ENCODE measurements at places on chromosomes 1 and 21.

DNA sequence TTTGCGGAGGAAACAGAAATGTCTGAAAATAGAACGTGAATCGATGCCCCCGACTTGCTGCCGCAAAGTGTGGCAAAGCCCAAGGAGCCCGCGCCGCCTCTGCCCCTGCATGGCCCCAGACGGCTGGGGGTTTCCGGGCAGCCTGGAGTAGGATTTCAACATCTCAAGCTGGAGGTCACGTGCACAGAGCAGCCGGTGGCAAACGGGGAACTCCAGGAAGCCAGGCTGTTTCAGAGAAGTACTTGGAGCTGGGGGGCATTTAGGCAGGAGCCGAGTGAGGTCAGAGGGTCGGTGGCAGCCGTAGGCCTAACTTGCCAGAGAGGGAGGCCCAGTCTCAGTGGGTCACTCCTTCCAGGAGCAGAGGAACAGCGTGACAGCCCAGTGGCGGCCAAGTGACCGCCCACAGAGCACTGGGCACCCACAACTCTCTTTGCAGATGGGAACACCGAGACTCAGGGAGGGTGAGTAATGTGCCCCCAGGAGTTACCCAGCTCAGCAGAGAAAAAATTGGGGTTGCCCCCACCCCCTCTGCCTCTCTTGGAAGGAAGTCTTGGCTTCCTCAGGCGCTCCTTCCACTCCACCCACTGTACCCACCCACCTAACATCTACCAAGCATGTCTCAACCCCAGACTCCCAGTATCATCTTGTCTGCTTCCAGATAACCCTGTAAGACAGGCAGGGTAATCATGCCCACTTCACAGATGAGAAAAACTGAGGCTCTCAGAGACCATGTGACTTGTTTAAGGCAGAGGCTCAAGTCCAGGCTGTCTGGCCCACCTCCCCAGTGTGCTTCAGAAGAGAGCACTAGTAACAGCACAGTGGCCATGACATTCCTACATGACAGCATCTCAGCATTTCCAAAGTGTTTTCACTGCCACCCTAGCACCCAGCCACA lies 179.4 kb downstream of the HIVEP3 start:
- no peak for DNase-seq

DNA sequence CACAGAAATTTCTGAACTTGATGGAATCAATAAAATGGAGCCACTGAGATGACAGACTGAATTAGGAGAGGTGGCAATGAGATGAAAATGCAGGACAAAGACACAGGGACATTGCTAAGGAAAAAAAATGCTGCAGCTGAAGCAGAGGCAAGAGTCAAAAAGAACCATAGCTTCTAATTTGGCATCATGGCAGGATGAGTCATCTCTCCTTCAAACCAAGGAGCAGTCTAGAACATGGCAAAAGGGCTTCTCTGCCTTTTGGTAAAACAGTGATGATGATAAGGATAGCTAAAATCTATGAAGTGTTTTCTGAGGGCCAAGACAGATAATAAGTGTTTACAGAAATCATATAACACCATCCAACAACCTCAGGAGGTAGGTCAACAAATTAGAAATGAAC lies 16.8 kb downstream of the SLC19A2 start:
- DNase-seq = no peak

- DNase-seq = no peak
These were observed 568 bp downstream of the TRIM45 start for GRCh38 chr1:117120774-117121588.

- DNase-seq = no peak
These were observed 4.7 kb downstream of the CELSR2 start for GRCh38 chr1:109253803-109254620.

- no peak for DNase-seq
These were observed 30.5 kb downstream of the HEYL start for GRCh38 chr1:39608921-39609320.

DNA sequence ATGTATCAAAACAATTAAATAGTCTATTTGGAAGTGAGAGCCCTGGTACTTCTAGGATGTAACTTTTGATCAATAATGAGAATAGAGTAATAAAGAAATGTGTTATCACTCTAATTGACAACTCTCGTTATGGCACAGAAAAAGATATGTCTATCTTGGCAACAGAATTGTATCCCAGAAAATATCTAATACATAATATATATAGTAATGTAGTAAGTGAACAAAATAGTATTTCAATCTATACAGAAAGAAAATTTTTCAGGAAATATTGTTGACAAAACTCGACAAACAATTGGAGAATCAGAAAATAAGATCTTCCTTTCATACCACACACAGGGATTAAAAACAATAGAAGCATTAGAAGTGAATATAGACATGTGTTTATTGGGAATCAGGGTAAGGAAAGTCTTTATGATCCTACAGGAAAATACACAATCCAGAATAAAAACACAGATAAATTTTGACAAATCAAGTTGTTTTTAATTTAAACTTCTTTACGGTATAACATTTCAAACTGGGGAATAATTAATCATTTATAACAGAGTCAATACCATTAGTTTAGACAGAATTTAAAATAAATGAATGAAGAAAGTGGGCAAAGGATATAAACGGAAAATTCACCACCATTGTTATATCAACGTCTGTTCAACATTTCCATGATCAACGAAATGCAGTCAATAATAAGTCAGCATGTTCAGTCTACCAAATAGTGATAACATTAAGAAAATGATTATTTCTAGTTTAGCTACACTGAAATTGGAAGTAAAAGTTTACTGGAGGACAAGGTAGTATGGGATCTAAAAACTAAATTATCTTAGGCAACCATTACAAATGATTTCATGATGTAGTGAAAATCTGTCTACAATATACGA lies 1526.5 kb upstream of the TPTE start:
- DNase-seq = peak; percentile 73

GRCh38 chr1:7567376-7567775 lies 203.7 kb upstream of the VAMP3 start:
- no peak for DNase-seq

GRCh38 chr1:3632298-3632697 lies 7.5 kb downstream of the TPRG1L start:
- DNase-seq = no peak

- DNase-seq = no peak
These were observed 35.3 kb upstream of the NEK2 start for GRCh38 chr1:211710566-211711314.

DNA sequence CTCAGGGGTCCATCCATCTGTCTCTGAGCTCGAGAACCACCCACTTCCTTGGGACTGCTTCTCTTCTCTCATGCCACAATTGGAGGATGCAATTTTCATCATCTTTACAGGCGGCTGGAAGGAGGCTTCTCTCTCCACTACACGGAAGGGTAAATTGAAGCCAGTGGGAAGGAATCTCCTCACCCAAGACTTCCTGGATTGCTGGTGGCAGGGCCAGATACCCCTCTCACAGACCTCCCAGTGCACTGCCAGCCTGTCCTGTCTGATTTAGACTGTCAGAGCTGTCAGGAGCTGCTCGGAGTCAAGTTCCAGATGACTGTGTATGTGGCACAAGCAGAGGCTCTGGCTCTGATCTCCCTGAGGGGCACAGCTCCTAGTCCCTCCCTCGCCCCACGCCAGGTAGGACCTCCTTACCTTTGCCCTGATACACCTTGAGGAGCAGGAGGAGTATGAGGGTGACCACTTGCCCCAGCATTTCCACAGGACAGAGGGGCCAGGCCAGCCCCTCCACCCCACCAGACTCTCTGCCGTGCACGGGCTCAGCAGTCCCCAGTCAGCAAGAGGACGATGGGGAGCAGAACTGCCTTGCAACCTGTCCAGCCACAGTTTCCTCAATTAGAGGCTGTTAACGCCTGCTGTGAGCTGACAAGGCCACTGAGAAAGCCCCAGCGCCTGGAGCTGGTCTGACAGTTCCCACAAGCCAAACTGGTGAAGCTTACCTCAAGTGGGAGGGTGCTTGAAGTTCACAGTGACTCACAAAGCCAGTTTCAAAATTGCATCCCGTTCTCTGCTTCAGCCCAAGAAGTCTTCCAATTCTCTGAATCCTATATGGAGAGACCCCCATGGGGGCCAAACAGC lies at the start of gene CD244:
TSS of gene CD244 (minus strand) at position 685 of the 858 bp plus-strand sequence. CDS start at position 475, 210 bp downstream.
- DNase-seq = no peak

- DNase-seq = no peak
These were observed 42.2 kb upstream of the C1orf105 start for GRCh38 chr1:172378109-172378760.

GRCh38 chr21:33133892-33134291 lies 64.0 kb downstream of the OLIG1 start:
- DNase-seq = no peak

DNA sequence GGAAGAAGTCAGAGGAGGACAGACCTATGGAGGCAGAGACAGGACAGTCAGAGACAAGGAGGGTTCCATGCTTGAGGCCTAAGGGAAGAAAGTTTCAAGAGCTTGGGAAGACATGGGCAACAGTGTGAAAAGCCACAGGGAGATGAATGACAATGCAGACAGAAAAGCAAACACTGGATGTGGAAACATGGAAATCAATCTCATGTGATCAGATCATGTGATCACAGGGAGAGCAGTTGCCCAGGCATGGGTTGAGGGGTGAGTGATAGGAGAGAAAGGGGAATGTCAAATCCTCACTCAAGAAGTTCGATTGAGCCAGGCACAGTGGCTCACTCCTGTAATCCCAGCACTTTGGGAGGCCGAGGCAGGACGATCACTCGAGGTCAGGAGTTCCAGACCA lies 17.2 kb downstream of the PTAFR start:
- no peak for DNase-seq

GRCh38 chr1:90605070-90605469 lies 112.0 kb downstream of the BARHL2 start:
- DNase-seq = no peak

DNA sequence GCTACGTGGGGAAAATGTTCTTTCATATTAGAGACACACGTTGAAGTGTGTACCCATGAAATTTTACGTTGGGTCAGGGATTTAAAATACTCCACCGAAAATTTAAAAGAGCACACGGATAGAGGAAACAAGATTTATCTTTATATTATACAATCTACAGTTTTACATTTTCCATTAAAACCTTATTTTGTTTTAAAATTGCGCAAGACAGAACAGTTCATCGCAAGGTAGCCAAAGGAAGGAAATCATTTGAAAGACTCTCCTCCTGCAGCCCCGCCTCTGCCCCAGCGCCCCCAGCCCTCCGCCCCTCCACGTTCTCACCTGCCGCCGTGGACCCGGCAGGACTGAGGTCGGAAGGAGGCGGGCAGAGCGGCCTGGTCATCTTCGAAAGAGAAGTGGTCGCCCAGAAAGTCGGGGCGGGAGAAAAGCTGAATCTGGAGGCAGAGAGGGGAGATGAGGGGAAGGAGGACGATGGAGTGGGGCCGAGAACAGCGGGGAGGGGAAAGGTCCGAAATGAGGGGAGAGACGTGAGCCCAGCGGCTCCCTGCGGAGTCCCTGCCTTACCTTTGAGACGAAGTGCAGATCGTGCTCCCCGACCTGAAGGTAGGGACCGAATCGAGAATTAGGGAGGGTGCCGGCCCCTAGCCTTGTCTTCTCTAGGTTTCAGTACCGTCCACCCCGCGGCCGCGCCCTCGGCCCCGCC lies 18.0 kb downstream of the CRYBG2 start:
- DNase-seq = no peak

DNA sequence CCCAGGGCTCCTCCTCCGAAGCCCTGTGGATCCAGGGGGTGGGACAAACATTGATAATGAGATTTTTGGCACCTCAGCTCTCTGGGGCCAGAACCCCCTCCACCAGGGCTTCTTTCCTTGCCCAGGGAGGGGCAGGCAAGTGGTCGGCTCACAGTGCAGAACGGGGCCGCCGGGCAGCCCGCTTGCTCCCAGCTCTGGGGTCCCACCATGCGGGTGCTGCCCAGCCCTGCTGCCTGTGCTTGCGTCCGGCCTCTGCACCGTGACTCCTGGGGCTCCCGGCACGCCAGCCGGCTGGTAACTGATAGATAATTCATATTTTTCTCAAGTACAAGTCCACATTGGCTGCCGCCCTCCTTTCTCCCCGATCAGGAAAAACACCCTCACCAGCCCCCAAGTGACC lies 42.0 kb upstream of the CCDC27 start:
- DNase-seq = no peak

GRCh38 chr1:3577300-3577699 lies 34.0 kb downstream of the MEGF6 start:
- no peak for DNase-seq

- DNase-seq = no peak
These were observed 8.6 kb downstream of the AIM2 start for GRCh38 chr1:159067699-159068621.

DNA sequence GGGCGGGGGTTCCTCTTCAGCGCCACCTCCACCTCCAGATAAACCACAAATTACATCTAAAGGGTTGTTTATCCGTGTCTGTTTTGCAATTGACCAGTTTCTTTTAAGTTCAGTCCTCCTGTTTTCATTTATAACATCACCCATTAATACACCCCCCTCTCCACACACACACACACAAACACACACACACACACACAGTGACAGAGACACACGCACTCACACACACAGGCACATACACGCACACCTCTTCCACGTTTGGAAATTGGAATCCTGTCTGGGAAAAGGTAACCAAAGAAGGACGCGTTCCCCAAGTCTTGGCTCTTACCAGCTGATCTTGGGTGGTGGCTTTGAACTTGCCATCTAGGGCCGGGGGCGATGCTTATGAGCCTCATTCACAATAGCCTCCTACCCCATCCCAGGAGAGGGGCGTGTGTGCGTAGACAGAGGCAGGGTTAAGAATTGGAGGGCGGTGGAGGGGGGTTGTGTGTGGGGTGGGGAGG lies 442 bp upstream of the CSMD2 start:
- no peak for DNase-seq

GRCh38 chr1:1290238-1290731 lies 10.0 kb downstream of the SCNN1D start:
- no peak for DNase-seq

DNA sequence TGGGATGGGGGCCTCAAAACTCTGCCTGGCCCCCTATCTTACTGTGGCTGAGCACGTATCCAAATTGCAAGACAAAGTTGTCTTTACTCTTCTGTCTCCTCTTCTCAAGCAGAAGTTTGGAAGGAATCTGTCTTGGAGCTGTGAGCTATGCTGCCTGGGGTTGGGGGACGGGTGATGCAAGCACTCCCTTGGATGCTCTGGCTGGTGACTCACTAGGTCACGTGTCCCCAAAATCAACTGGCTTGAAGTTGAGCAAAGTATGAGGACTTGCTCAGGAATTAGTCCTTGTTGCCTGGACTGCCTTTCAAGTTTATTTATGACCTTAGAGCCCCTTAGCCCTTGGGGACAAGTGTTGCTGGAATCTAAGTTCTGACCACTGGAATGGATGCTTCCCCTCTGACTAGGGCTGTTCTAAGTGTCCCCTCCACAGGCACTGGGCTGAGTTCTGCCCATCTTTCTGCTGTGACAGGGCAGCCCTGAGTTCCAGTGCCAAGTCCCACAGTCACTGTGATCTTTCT lies 269.5 kb downstream of the HHAT start:
- no peak for DNase-seq

- DNase-seq = no peak
These were observed 153.2 kb downstream of the ELAVL4 start for GRCh38 chr1:50261951-50262350.

DNA sequence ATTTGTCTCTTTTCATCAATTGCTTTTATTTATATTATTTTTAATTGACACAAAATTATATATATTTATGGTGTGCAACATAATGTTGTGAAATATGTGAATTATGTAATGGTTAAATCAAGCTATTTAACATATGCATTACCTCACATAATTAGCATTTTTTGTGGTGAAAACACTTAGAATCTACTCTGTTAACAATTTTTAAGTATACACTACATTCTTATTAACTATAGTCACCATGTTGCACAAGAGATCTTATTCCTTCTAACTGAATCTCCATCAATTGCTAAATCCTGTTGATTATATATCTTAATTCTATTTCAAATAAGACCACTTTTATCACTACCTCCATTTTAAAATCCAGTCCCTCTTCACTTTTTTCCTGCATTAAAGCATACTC lies 42.5 kb downstream of the PLPPR5 start:
- DNase-seq = no peak

GRCh38 chr1:99738858-99739465 lies 27.5 kb downstream of the FRRS1 start:
- DNase-seq = no peak

Data from Panc1 (cell line).